ENCODE measurements at places on chromosomes 7 and 10.

- no peak for DNase-seq
Measured at GRCh38 chr10:79273604-79274003, 73.7 kb upstream of the PPIF start.

DNA sequence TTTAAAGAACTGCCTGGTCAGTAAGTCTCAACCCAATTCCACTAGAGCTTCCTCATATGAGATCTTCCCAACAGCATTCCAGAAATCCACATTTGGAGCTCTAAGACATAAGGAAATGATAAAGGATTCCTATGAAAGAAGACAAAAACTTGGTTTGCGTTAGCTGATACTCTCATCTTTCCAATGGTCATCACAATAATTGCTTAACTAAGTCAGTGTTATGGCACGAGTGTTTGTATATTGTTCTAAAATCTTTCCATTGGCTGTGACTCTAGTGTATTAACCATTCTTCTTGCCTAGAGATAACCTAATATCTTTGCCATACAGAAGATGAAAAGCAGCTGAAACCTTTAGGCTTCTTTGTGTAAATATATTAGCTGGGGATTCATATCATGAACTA lies 289.0 kb downstream of the SNX13 start:
- no peak for DNase-seq

DNA sequence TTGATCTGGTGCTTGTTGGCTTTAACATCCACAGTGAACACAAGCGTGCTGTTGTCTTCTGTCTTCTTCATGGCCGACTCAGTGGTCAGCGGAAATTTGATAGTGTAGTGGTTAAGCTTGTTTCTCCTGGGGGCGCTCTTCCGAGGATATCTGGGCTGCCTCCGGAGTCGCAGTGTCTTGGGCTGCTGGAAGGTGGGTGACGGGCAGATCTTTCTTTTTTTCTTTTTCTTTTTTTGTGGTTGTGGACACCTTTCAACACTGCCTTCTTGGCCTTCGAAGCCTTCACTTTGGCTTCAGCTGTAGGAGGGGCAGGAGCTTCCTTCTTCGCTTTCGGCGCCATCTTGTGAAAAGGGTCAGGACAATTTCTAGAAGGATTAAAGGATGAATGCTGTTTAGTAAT lies 23.8 kb upstream of the RPA3 start:
- no peak for DNase-seq

DNA sequence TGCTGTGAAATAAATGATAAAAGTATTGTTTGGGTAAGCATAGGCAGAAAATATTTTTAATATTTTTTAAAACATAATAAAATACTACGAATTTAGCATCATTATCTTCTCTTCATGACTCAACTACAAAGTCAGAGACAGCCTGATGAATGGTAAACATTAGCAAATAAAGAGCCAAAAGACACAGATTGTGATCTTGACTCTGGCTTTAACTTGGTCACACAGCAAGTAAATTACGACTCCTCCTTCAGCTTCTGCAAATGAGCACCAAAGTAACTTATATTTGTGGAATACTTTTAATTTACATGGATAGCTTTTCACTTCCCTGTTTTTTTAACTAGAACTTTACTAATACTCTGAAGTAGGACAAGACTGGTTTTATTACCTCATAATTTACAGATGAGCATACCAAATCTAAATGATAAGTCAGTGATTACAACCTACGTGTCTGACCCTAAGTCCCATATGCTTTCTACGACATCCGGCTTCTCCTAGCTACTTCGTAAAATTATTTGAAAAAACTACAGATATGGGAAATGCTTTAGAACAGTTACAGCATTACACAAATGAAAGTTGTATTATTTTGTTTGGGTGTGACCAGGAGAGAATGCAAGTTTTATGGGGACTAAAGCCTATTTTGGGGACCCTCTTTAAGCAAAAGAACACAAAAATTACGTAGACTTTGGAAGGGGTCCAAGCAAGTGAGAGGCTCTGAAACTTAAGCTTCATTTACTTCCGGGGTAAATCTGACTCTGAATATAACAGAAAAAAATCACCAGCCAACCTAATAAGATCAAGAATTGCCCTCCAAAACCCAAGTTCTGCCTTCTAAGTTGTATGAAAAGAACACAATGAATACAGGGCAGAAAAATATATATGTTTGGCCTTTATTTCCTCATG lies 133.8 kb downstream of the CPEB3 start:
- no peak for DNase-seq

- DNase-seq: no peak
Measured at GRCh38 chr10:47276576-47277351, 23.2 kb upstream of the GDF10 start.

GRCh38 chr7:47577321-47577919 lies 4.5 kb downstream of the TNS3 start:
- DNase-seq: no peak

GRCh38 chr7:46607176-46607575 lies 686.1 kb upstream of the IGFBP3 start:
- no peak for DNase-seq

- DNase-seq: no peak
Measured at GRCh38 chr7:26305090-26305868, 13.6 kb downstream of the SNX10 start.

GRCh38 chr10:132707121-132707775 lies 78.7 kb downstream of the NKX6-2 start:
- DNase-seq: no peak

DNA sequence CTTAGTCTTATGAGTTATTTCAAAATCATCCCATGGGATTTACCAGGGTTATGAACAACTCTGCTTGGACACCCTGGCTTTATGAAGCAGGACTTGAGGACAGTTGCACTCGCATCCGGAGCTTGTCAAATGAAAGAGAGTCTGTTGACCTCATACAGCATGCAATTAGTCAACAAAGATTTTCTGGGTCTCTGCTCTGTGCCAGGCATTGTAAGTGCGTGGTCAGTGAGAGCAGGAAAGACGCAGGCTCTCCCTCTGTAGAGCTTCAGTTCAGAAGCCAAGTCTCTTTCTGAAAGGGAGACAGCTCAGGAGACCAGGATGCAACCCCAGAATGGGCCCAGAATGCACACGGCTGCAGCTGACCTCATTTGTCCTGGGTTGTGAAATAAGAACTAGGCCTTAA lies 45.5 kb upstream of the DMBT1 start:
- DNase-seq: no peak

- no peak for DNase-seq
Measured at GRCh38 chr10:22621726-22622125, 92.7 kb downstream of the PIP4K2A start.

GRCh38 chr10:60870803-60871202 lies 73.2 kb downstream of the RHOBTB1 start:
- DNase-seq: no peak

DNA sequence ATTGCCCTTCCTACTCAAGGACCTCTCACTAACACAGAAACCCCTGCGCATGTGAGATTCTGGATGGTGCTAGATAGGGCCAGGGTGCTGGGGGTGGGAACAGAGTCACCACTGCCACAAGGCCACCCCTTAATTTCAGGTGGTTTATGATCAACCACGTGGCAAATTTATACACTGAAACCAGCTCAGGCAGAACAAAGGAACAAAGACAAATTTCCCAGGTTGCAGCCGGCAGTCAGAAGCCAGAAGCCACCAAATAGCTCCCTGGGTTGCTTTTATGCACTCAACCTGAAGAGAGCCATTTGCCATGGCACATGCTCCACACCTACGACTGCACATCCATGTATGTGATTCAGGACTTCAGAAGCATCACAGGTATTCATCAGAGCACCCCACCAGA lies 2.5 kb downstream of the VOPP1 start:
- no peak for DNase-seq

GRCh38 chr10:3067859-3068179 lies 471 bp downstream of the PFKP start:
- DNase-seq: no peak

GRCh38 chr7:158596745-158597144 lies 9.1 kb upstream of the PTPRN2 start:
- no peak for DNase-seq

DNA sequence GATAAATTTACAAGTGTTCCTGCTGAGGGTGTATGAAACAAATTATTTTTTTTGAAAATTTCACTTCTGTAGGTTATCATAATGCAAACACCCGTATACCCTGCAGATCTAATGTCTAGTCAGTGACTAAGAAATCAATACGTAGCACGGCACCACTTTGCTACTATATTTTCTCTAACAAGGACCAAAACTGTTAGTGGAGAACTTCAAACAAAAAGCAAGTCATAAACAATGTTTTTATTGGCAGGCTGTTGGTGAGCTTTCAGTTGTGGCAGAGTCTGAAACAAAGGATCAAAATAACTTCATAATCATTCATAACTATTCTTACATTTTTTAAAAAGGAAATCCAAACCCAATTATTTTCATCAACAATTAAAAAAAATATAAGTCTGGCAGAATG lies 11.8 kb downstream of the SEM1 start:
- DNase-seq: no peak

DNA sequence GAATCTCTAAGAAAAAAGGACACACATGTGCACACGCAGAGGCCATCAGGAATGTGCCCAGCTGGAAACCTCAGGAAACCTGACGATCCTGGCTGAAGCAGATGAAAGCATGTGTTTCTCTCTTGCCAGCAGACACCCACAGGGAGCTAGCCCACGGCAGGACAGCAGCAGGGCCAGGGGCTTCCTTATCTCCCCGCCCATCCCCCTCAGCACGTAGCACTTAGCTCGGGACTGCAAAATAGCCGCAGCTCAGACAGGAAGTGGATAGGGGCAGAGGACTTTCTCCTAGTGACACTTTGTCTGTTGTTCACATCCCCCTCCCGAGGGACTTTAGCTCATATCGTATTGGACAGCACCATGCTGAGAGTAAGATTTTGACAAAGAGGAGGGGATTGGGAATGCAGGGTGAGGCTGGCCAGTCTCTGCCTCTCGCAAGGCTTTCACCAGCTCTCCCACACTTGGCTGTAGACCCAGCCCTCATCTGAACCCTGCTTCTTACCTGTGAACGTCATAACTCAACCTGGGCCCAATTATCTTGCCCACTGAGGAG lies 63.8 kb downstream of the MKI67 start:
- DNase-seq: no peak

- no peak for DNase-seq
Measured at GRCh38 chr10:94264085-94264484, 98.7 kb downstream of the NOC3L start.

DNA sequence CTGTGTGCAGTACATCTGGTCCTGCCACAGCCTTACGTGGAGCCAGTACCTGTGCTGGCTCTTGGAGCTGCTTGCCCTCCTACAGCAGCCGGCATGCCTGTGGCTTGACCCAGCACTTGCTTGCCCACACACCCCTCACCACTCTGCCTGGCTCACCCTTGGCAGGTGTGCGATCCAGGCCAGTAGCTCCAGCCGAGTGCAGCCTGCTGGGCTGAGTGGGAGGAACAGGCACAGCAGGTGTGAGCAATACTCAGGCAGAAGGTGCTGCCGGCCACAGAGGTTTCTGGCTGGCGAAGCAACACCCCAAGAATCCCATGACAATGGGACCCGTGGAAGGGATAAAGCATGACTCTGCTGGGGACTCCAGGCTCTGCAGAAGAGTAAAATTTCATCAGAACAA lies 173.5 kb upstream of the ADCY1 start:
- DNase-seq: no peak

DNA sequence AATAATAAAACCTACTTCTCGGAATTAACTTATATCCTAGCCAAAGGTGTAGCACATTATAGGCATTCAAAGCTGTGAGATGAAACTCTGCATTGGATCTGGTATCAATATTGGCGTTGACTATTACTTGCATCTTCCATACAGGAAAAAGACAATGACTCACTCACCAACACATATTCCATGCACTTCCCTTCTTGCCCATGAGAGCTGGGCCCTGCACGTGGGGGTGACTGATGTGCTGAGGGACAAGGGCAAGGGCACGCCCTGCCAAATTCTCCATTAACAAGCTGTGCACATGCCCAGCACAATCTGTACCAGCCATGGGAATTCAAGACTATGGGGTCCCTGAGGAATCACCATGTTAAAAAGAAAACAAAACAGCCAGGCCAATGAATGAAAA lies 188.1 kb upstream of the PDE1C start:
- no peak for DNase-seq

DNA sequence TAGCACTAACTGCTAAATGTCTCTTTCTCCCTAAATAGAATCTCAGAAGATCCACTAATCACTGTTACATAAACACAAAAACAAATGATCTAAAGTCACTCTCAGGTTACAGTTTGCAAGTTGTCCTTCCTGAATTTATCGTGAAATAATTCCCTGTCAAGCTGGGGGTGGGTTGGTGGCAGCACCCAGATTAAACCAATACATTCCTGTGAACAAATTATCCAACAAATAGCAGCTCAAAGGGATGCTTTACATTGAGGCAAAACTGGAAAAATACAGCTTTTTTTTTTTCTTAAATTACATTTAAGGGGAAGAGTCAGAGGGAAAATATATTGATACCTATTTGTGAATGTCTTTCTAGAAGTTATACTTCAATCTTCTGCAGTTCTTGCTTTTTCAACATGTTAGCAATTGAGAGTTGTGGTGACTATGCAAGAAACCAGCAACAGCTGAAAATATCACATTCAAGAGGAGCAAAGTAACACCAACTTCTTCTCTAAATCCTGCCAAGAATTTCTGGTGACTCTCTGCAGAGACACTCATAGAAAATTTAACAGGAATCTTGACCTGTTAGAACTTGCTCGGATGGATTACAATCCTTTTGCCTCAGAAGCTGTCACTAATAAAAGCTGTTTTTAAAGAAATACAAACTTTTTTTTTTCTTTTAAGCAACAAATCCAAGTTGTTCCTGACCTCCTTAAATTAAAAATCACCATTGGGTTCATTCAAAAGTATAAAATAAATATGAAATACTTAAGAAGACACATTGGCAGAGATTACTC lies 18.9 kb downstream of the LMOD2 start:
- DNase-seq: no peak

GRCh38 chr10:110392868-110393740 lies 88.4 kb upstream of the SMNDC1 start:
- DNase-seq: no peak

DNA sequence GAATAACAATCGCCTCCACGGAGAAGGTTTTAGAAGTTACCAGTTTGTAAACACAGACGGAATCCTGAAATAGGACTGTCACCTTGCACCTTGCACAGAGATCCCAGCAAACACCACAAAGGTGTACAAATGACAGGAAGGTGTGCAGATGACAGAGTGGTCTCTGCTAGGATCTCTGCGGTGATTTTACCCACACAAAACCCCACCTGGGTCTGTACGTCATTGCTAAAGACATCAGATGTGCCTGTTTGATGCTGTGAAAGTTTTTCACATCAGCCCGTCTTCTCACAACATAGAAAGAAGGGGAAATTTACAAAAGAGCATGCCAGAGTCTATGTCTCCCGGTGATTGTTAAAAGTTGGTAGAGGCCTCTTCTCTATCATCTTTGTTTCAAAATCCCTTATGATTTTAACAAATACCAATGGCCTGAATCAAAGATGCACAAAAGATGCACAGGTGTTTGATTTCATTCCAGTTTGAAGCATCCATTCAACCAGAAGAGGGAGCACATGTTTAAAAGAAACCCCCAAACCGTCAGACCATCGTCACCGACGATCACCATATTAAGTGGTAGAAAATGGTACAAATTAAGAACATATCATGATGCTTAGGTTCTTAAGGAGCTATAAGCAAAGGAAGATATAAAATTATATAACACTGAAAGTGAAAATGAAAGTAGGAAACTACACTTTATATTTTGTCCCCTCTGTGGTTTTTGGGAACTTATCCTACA lies 576.5 kb downstream of the PTPRN2 start:
- no peak for DNase-seq
